NCI-H1092 (cell line): ENCODE measurements at places on chromosomes 1 and 21.

GRCh38 chr1:219988387-219988786 is 57.9 kb downstream of the EPRS1 start:
- no peak for DNase-seq

GRCh38 chr1:203098914-203099520 is 13.2 kb upstream of the MYOG start:
- DNase-seq = no peak

- DNase-seq = no peak
Measured at GRCh38 chr1:213251972-213252371, 200.9 kb downstream of the RPS6KC1 start.

GRCh38 chr1:168894397-168894903 is 165.4 kb upstream of the DPT start:
- DNase-seq = no peak

DNA sequence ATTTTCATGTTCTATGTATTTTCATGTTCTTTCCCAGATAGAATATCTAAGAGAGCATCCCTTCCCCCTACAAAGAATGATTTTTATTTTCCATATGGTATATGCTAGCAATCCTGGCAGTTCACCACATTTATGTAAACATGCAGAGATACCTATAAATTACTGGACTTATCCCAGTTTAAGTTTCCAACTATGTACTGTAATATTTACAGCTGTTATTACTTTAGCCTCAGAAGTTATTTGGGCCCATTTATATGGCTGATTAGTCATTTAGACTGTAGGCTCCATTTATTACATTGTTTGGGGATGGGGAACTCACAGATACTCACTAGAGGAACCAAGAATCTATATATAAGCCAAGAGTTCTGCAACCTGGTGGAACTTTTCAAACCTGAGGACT is 84.8 kb upstream of the WARS2 start:
- no peak for DNase-seq

DNA sequence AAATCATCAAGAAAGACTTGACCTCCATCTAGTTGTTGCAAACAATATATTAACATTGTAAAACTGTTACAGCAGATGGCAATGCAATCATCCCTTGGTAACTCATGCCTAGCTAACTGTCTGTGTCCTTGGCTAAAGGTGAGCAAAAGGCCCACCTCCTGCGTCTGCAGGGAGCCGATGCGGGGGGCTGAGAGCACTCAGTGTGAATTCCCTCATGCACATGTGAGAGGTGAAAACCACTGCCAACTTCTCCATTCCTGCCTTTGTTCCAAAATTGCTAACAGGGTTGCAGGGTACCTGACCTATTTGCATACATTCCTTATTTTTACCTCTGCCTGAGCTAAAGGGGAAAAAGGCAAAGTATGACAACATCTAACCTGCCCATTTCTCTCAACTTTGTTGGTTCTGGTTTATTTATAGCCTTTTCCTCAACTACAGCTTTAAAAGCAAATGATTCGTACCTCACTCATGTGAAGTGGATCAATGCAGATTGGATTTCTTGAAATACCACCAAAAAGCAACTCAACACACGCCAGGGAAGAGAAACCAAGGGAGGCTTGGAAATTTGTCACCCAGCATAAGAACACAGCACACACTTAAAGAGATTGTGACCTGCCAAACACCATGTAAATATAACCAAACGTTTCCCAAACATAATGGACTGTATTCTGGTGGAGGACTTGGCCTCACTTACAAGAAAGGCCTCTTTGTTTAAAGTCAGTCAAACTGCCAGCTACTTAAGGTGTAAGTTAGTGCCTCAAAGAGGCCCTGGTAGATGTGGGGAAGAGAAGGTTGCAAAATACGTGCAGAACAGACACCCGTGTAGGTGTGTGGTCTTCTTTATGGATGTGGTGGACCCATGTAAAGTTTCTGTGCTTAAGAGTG is 651.0 kb downstream of the SMYD3 start:
- no peak for DNase-seq

DNA sequence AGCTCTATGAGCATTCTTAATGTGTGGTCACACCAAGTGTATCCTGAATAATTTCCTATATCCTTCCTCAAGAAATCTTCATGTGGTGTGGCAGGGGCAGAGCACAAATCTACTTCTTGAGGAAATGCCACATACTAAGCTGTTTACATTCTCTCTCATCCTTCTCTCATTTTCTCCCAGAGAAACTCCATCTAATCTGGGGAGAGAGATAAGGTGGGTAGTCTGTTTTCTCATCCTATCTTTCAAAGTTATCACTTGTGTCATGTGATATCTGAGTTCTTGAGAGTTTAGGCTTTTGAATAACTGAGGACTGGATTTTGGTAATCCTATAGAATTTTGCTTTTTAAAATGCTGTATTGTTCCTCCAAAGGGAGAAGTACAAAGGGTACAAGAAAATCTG is 141.9 kb upstream of the LRRC7 start:
- no peak for DNase-seq

DNA sequence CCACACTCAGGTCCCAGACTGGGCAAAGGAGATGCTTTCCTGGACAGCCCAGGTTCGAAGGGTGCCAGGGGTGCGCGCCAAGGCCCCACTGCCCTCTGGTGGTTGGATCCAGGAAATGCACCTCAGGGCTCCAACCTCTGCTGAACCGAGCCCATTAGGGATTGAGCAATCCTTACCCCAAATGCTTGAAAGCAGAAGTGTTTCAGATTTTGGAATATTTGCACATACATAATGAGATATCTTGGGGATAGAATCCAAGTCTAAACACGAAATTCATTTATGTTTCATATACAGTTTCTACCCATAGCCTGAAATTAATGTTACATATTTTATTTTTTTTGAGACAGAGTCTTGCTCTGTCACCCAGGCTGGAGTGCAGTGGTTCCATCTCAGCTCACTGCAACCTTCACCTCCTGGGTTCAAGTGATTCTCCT is 57.4 kb downstream of the SLC9A1 start:
- DNase-seq = peak; percentile 73

GRCh38 chr21:28752131-28752530 is 240.5 kb downstream of the LTN1 start:
- DNase-seq = no peak
